MM.1S (cell line): ENCODE measurements at places on chromosomes 2 and 18.
A peak's percentile ranks its signal among the peaks of the same experiment; 100 is the strongest.

DNA sequence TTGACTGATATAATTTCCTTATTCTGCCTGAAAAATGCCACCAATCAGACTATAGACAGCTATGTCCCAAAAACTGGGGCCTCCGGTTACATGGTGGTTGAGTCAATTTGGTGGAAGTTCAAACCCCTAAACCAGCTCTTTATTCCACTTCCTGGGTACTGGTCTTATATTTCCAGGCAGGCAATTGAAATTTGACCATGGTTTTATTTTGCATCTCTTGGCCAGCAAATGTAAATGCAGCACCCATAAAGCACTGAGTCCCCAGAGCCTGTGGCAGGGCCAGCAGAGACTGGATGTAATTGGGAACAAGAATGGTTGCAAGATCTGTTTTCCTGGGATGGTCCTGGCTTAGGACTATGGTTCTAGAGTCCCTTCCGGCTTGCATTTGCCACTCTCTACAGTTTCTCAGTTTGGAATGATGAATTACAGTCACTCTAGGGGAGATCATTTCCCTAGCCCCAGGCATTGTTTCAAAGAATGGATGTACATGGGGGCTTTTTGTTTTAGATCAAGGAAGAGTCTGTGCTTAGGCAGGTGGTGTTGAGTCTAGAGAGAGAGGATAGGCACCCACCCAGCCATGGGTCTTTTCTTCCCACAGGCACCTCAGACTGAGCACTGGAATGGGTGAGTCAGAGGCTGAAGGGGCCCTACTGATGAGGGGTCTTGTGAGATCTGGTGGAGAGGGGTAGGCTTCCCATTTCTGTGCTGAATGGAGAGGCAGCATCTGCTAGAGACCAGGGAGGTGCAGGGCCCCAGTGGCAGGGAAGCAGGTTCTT is 108.4 kb upstream of the CDC42EP3 start:
- no peak for DNase-seq
- H3K4me3 ChIP-seq, result no peak overlapping the region
- no peaks in the 10 kb centered on the region for H3K27me3 ChIP-seq
- no peaks in the 10 kb centered on the region for H3K36me3 ChIP-seq
- H3K27ac ChIP-seq, result no peak overlapping the region
- H3K4me1 ChIP-seq, result 0 out of 2 replicates have a peak, but pooled peaks cover 3% of the 10 kb centered on the region

GRCh38 chr2:156883804-156884203 is 373.7 kb upstream of the GALNT5 start:
- H3K27me3 ChIP-seq, result no peaks in the 10 kb centered on the region
- no peak overlapping the region for H3K4me3 ChIP-seq
- no peaks in the 10 kb centered on the region for H3K36me3 ChIP-seq
- H3K4me1 ChIP-seq, result no peaks in the 10 kb centered on the region
- H3K27ac ChIP-seq, result no peak overlapping the region

DNA sequence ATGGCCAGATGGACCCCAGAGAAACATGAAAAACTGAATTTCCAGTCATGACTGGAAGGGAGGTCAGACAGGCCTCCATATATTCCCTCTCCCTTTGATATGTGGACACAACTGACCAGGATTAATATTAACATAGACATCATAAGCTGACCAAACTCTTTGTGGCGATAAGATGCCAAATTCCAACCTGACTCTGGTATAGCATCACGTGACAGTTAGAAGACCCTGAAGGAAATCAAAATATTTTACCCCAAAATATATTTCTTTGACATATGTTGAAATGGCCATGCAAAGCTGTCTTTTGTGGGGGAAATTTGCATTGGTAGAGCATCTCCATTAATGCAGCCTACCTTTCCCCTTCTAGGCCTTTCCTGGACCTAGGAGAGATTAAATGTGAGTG is 36.7 kb downstream of the ST6GAL2 start:
- DNase-seq, result no peak
- H3K4me3 ChIP-seq, result no peak overlapping the region
- H3K27ac ChIP-seq, result no peak overlapping the region

DNA sequence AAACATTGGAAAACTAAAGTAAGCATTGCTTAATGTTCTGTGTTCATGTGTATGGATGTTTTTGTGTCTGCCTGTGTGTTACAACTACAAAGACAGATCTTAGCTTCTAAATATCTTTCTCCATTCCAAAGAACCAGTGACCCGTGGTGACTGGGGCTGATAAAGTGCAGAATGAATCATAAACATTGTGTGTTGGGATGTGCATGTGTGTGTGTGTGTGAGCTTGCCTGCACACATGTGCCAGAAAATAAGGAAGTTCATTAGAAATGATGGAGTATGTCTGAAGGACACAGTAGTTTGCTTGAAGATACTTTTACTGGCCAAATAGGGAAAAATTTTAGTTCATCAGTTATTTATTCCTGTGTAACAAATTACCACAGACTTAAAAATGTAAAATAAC is 756.6 kb upstream of the CELF4 start:
- no peaks in the 10 kb centered on the region for H3K27me3 ChIP-seq
- no peak overlapping the region for H3K27ac ChIP-seq
- no peak for DNase-seq
- no peaks in the 10 kb centered on the region for H3K4me1 ChIP-seq
- no peaks in the 10 kb centered on the region for H3K36me3 ChIP-seq

DNA sequence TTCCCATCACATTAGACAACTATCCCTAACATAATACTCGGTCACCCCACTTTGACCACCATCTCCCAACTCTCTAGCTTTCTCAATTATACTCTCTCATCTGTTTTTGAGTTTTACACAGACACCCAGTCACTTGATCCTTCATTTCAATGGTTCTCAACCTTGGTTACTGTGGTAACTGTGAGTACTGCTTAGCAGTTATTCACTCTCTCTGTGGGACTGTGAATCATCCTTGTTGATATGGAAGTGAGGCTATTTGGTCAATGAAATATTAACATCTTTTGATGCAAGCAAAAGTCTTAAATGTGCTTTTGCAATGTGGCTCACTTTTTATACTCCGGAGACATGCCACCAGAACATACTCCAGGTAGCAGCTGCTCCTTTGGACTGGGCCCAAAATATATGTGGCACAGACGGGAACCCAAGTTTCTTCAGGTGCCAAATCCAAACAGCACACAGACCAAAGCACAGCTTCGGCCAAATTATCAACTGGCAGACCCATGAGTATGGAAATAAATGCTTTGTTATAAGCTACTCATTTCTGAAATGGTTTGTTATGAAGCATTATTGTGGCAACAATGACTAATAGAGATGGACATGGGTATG is 75.0 kb upstream of the SLC25A52 start:
- no peaks in the 10 kb centered on the region for H3K27me3 ChIP-seq
- H3K4me1 ChIP-seq, result no peaks in the 10 kb centered on the region
- peaks cover 5% of the 10 kb centered on the region for H3K36me3 ChIP-seq
- no peak overlapping the region for H3K27ac ChIP-seq
- DNase-seq, result no peak
- H3K4me3 ChIP-seq, result no peak overlapping the region

GRCh38 chr2:239109041-239109927 is 261.4 kb downstream of the TWIST2 start:
- no peaks in the 10 kb centered on the region for H3K27me3 ChIP-seq
- no peak overlapping the region for H3K27ac ChIP-seq
- H3K36me3 ChIP-seq, result no peaks in the 10 kb centered on the region
- no peak for DNase-seq

DNA sequence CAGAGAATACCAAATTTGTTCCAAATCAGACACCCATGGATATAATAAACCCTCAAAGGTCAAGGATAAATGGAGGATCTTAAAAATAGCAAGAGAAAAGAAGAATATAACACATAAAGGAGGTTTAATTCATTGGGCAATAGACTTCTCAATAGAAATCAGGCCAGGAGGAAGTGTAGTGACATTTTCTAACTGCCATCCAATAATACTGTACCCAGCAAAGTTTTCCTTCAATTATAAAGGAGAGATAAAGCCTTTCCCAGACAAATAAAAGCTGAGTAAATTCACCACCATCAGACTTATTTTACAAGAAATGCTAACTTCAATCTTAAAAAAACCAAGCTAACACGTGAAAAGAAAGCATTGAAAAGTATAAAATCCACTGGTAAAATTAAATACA is 121.6 kb downstream of the MSTN start:
- H3K27ac ChIP-seq, result no peak overlapping the region
- DNase-seq, result no peak
- no peak overlapping the region for H3K4me3 ChIP-seq

GRCh38 chr2:25514043-25514637 is 159.2 kb downstream of the DTNB start:
- peak; percentile 51 for DNase-seq
- peaks cover 29% of the 10 kb centered on the region for H3K4me1 ChIP-seq
- H3K36me3 ChIP-seq, result no peaks in the 10 kb centered on the region

GRCh38 chr18:72233106-72233505 is 311.0 kb downstream of the CBLN2 start:
- no peak for DNase-seq
- H3K27me3 ChIP-seq, result no peaks in the 10 kb centered on the region
- no peak overlapping the region for H3K4me3 ChIP-seq
- H3K36me3 ChIP-seq, result no peaks in the 10 kb centered on the region

- no peak overlapping the region for H3K27ac ChIP-seq
- H3K4me3 ChIP-seq, result no peak overlapping the region
- DNase-seq, result no peak
- no peaks in the 10 kb centered on the region for H3K36me3 ChIP-seq
- H3K27me3 ChIP-seq, result no peaks in the 10 kb centered on the region
- peaks cover 23% of the 10 kb centered on the region for H3K4me1 ChIP-seq
These were observed 93.3 kb upstream of the PAPOLG start for GRCh38 chr2:60662781-60663180.

GRCh38 chr2:86253424-86253823 is 54.2 kb downstream of the MRPL35 start:
- H3K4me1 ChIP-seq, result peaks cover 22% of the 10 kb centered on the region
- no peak overlapping the region for H3K27ac ChIP-seq
- DNase-seq, result no peak
- H3K27me3 ChIP-seq, result no peaks in the 10 kb centered on the region
- no peaks in the 10 kb centered on the region for H3K36me3 ChIP-seq

GRCh38 chr18:75044296-75044695 is 164.6 kb downstream of the PTGR3 start:
- H3K36me3 ChIP-seq, result no peaks in the 10 kb centered on the region
- H3K27ac ChIP-seq, result no peak overlapping the region
- no peak for DNase-seq
- no peaks in the 10 kb centered on the region for H3K27me3 ChIP-seq
- no peaks in the 10 kb centered on the region for H3K4me1 ChIP-seq

- no peaks in the 10 kb centered on the region for H3K36me3 ChIP-seq
- H3K27me3 ChIP-seq, result no peaks in the 10 kb centered on the region
- DNase-seq, result no peak
- no peak overlapping the region for H3K4me3 ChIP-seq
These were observed 12.5 kb upstream of the ATIC start for GRCh38 chr2:215299337-215299859.

DNA sequence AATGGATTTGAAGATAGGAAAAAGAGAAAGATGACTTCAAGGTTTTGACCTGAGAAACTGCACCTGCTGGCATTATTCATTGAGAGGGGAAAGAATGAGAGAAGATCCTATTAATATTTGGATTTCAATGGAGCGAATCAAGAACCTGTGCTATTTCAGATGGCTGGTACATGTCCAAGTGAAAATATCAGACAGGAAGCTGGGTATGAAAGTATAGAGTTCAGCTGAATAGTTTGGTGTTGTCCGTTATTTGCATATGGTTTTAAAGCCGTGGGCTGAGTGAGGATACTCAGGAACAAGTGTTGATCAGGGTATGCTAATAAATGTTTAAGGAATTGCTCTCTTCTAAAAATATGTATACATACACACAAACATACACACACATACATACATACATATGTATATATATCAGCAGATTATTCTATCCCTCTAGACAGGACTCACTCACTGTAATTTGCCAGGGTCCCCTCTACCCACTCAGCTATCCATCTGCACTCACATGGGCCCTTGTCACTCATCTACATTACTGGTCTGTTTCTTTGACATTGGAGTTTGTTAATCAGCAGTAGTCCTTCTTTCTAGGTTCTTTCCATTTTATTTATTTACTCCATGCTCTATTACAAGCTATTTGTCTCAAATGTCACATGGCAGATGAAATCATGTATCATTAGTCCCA is 33.9 kb upstream of the IKZF2 start:
- no peak for DNase-seq
- H3K27ac ChIP-seq, result no peak overlapping the region
- no peaks in the 10 kb centered on the region for H3K36me3 ChIP-seq
- H3K4me3 ChIP-seq, result no peak overlapping the region
- H3K4me1 ChIP-seq, result no peaks in the 10 kb centered on the region

- H3K27ac ChIP-seq, result no peak overlapping the region
- H3K36me3 ChIP-seq, result no peaks in the 10 kb centered on the region
- no peaks in the 10 kb centered on the region for H3K4me1 ChIP-seq
- DNase-seq, result no peak
- H3K27me3 ChIP-seq, result no peaks in the 10 kb centered on the region
These were observed 3.0 kb downstream of the PDE11A start for GRCh38 chr2:178069551-178069950.

GRCh38 chr2:172102391-172103359 is at the start of gene DLX2:
TSS of gene DLX2 (minus strand) at chr2:172102900. CDS start at chr2:172102538, 362 bp downstream.
- H3K4me1 ChIP-seq, result 0 out of 2 replicates have a peak, but pooled peaks cover 10% of the 10 kb centered on the region
- peaks cover 56% of the 10 kb centered on the region for H3K27me3 ChIP-seq
- no peaks in the 10 kb centered on the region for H3K36me3 ChIP-seq
- H3K27ac ChIP-seq, result no peak within 1 kb of the TSS

DNA sequence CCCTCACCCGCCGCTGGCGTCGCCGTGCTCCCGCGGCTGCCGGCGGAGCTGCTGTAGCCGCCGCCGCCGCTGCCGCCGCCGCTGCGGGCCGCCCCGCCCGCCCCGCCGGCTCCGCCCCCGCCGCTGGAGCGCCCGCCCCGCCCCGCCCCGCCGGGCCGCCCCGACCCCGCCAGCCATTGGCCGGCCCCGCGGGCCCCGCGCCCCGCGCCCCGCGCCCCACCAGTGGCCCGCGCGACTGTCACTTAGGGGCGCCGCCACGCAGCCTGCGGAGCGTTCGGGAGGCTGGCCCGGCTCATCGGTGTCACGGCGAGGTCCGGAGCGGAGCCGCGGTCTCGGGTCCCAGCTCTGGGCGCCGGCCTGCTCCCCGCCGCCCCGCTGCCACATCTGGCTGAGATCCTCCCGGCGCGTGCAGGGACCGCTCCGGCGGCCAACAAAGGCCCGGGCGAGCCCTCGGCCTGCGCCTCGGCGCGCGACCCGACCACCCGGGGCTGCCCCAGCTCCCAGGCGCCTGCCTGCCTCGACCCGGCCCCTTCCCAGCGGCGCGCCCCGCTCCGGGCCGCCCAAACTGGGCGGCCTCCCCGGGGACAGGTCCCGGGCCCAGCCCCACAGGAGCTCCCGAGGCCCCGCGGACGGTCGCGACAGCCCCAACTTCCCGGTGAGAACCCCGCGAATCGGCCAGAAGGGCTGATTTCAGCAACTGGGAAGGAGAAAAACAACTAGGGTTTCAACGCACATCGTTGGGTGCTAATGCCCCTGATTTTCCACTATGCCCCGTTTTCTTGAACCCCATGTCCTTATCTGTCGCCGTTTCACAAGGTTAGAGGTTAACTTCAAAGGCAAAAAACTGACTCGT is at the start of gene MGAT4A:
Gene MGAT4A, minus strand, starts transcription at position 92 of the 853 bp plus-strand sequence. CDS start 4,800 bp downstream, outside the sequence.
- H3K4me1 ChIP-seq, result peaks cover 7% of the 10 kb centered on the region; the same call in 1 of the 2 replicates
- DNase-seq, result peak; percentile 79
- H3K27me3 ChIP-seq, result no peaks in the 10 kb centered on the region
- no peaks in the 10 kb centered on the region for H3K36me3 ChIP-seq
- no peak within 1 kb of the TSS for H3K27ac ChIP-seq
- peak within 1 kb of the TSS; percentile 76 for H3K4me3 ChIP-seq
